ENCODE measurements at places on chromosomes 7 and 10. TPM values are rescaled to one million over a fixed set of nuclear protein-coding genes. Genes with fewer than 3 reads are reported as not detected.

CAMK2B gene
- total RNA-seq, result 0.30 TPM

AGBL3 gene
- 6.1 TPM for total RNA-seq

GRCh38 chr10:47248386-47249090 is 51.5 kb upstream of the GDF10 start:
- no peak overlapping the region for H3K27ac ChIP-seq
- no peaks in the 10 kb centered on the region for H3K4me1 ChIP-seq
- DNase-seq, result no peak

- H3K27me3 ChIP-seq, result no peaks in the 10 kb centered on the region
- H3K4me1 ChIP-seq, result no peaks in the 10 kb centered on the region
- no peak overlapping the region for H3K4me3 ChIP-seq
- no peak overlapping the region for H3K27ac ChIP-seq
- no peaks in the 10 kb centered on the region for H3K36me3 ChIP-seq
These were observed 22.2 kb upstream of the PODXL start for GRCh38 chr7:131578602-131579001.

DNA sequence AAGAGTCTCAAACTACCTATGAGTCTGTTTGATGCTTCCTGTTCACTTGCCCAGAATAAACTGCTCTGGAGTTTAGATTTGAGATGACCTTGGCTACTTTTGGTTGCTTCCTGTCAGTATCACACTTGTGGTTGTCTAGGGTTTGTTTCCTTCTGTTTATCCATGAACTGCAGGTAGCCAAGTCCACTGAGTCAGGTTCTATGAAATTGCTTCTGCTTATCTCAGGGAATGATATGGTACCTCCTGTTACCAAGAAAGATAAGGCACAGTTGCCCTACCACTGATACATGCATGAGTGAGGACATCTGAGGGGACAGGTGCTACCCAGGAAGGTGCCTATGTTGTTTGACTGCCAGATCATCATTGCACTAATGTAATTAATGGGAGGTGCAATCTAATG is 15.8 kb upstream of the EEPD1 start:
- no peaks in the 10 kb centered on the region for H3K36me3 ChIP-seq
- H3K27me3 ChIP-seq, result no peaks in the 10 kb centered on the region
- no peaks in the 10 kb centered on the region for H3K4me1 ChIP-seq
- no peak overlapping the region for H3K4me3 ChIP-seq
- H3K27ac ChIP-seq, result no peak overlapping the region

- H3K4me3 ChIP-seq, result no peak overlapping the region
- no peak for DNase-seq
- H3K4me1 ChIP-seq, result peaks cover 5% of the 10 kb centered on the region
- H3K36me3 ChIP-seq, result no peaks in the 10 kb centered on the region
These were observed 9.0 kb upstream of the GPR141 start for GRCh38 chr7:37674531-37674930.

GRCh38 chr7:5214641-5215040 is 24.6 kb downstream of the WIPI2 start:
- H3K36me3 ChIP-seq, result peaks cover 94% of the 10 kb centered on the region
- no peaks in the 10 kb centered on the region for H3K27me3 ChIP-seq
- no peaks in the 10 kb centered on the region for H3K4me1 ChIP-seq

DNA sequence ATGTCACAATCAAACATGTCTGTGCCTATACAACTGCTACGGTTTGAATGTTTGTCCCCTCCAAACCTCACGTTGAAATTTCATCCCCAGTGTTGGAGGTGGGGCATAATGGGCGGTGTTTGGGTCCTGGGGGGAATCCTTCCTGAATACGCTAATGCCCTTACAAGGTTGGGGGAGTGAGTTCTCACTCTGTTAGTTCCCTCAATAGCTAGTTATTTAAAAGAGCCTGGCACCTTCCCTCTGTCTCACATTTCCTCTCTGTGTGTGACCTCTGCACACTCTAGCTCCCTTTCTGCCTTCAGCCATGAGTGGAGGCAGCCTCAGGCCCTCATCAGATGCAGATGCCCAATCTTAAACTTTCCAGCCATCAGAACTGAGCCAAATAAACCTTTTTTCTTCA is 129.5 kb downstream of the GRM8 start:
- no peak for DNase-seq
- no peaks in the 10 kb centered on the region for H3K4me1 ChIP-seq
- H3K4me3 ChIP-seq, result no peak overlapping the region

DNA sequence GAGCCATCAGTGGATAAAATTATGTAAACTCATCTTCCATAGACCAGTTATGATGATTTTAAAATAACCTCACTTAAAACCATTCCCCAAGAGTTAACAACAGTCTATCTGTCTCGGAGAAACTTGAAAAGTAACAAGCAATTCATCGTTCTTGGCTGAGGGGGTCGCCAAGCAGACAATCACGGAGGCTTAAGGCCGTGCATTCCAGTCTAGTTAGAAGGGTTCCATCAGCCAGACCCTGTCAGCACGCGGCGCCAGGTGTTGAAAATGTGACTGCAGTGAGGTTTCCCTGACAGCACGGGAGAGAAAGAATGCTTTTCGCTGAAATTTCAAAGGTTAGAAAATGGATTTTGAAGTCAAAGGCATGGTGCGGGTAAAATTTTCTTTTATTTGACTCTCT is 1025.0 kb upstream of the CELF2 start:
- no peak overlapping the region for H3K4me3 ChIP-seq
- H3K4me1 ChIP-seq, result no peaks in the 10 kb centered on the region
- no peak overlapping the region for H3K27ac ChIP-seq

Measured in lower lobe of right lung (tissue), 2 donors.